ENCODE measurements at places on chromosomes 6 and 20. TPM values are rescaled to one million over a fixed set of nuclear protein-coding genes. Genes with fewer than 3 reads are reported as not detected.

PTCRA gene
- total RNA-seq: not detected

PTP4A1 gene
- total RNA-seq: 183 TPM

PSORS1C2 gene
- not detected for total RNA-seq

DLL1 gene
- 0.19 TPM for total RNA-seq

SNRPB gene
- total RNA-seq: 1,046 TPM

FAM83C gene
- total RNA-seq: not detected

BPIFA1 gene
- not detected for total RNA-seq

CST2 gene
- total RNA-seq: not detected
